ENCODE measurements at places on chromosomes 16 and 17. TPM values are rescaled to one million over a fixed set of nuclear protein-coding genes. Genes with fewer than 3 reads are reported as not detected.

- no peak for DNase-seq
Observed at GRCh38 chr17:67253384-67253783, 8.4 kb upstream of the HELZ start.

GRCh38 chr17:50832267-50832863 lies 3.0 kb upstream of the WFIKKN2 start:
- no peak for DNase-seq

DNA sequence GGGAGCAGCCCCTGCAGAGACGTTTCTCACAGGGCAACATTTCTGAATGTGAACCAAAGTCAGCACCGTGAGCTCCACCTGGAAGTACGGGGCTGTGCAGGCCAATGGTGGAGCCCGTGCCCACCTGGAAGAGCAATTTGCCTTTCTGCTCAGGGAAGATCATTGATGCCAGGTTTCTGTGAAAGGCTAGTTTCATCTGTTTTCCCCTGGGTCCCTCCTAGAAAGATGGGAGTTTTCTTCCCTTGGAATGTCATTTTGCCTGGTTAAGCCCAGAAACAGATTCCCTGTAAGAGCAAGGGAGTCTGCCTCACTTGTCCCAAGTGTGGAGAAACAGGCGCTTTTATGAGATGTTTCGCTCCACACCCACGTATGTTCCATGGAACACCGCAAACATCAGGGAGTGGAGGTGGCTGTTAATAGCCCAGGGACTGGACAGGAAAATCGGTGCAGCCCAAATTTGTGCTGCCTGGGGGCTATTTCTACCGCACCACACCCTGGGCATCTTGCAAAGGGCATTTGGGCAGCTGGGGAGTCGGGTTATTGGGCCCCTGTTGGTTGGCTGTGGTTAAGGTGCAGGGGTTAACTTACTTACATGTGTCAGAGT lies 2.6 kb downstream of the SLC6A4 start:
- DNase-seq = no peak

GRCh38 chr16:55991843-55992242 lies 116.7 kb upstream of the CES5A start:
- DNase-seq = no peak

The TPSG1 gene
- total RNA-seq = not detected

The MYH11 gene
- 18.2 TPM for total RNA-seq

The MYO15B gene
- 43.6 TPM for total RNA-seq

Data from heart right ventricle (tissue), 16 donors.